Activated naive CD4-positive, alpha-beta T cell (primary cell): ENCODE measurements at places on chromosomes 5 and 9.

GRCh38 chr5:16618138-16618897 is 1.5 kb upstream of the RETREG1 start:
- DNase-seq, result no peak

- DNase-seq, result no peak
Measured at GRCh38 chr9:14213504-14213903, 100.4 kb downstream of the NFIB start.

DNA sequence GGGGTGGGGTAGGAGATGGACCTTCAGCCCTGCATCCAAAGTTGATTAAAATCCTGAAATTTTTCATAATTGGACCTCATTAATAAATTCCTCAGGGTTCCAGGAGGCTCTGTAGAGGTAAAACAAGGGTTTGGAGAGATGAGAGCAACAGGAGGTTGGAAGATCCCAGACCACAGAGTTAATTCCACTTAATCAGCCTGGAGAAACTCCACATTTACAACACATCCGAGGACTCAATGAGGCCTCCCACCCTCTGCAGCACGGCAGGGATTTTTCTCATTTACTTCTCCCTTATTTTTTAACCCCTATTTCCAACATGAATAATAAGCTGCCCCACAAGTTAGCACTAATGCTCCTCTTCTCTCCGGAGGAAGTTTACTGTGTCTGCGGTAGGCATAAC is 165.0 kb upstream of the MAP3K1 start:
- DNase-seq, result no peak

GRCh38 chr9:127445851-127446712 is 5.1 kb downstream of the RPL12 start:
- DNase-seq, result no peak

DNA sequence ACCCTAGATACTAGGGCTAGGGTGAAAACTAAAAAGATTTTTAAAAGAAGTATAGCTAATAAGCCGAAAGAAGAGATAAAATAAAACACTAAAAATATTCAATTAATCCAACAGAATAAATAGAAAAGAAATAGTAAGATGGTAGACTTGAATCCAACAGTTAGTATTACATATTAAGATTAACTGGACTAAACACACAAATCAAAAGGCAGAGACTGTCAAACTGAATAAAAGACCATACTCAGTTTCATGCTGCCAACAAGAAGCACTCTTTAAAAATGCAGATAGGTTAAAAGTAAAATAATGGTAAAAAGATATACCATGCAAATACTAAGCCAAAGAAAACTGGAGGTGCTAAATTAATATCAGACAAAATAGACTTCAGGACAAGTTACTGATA is 65.0 kb downstream of the TTLL11 start:
- DNase-seq, result no peak

- DNase-seq, result no peak
Measured at GRCh38 chr9:110142868-110143481, 65.0 kb downstream of the C9orf152 start.

DNA sequence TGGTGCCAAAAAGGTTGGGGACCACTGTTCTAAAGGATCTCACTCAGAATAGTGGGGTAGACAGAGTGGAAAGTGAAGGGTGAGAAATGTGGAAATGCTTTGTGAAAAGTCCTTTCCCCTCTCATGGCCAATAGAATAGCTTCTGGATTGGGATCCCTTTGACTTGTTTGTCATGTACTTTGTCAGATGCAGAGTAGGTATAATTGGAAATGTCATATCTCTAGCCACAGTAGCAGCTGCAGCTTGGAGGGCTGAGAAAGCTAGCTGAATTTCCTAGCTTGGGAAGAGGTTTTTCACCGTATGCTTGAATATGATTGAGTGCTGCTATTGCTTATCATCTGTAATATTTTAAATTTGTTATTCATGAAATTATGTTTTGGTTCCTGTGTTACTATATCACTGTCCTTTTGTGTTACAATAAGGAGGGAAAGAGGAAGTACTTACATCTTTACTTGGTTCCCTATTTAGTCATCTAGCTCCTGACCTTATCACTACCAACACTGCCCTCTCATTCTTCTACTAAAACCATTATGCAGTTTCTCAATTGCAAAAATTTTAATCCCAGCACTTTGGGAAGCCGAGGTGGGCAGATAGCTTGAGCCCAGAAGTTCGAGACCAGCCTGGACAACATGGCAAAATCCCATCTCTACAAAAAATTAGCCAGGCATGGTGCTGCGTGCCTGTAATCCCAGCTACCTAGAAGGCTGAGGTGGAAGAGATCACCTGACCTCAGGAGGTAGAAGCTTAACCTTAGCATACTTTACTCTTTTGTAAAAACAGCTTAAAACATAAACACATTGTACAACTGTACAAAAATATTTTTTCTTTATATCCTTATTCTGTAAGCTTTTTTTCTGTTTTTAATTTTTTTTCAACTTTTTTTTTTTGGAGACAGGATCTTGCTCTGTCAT is 12.4 kb downstream of the SLC30A5 start:
- no peak for DNase-seq

DNA sequence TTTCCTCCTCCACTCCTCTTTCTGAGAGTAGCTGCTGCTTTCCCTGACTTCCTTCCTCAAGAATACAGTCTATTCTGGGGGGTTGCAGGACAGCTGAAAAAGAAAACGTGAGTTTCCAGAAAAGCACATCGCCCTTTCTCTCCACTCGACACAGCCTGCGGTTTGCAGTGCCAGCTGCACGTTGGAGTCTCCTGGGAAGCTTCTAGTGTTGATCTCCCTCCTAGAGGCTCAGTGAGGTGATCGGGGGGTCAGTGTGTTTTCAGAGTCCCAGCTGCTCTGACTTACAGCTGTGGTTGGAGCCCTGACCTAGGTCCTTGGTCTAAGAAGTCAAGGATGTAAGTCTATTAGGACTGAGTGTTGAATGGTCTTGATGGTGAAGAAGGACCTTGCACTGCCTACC is 25.0 kb upstream of the SUSD3 start:
- DNase-seq, result no peak

DNA sequence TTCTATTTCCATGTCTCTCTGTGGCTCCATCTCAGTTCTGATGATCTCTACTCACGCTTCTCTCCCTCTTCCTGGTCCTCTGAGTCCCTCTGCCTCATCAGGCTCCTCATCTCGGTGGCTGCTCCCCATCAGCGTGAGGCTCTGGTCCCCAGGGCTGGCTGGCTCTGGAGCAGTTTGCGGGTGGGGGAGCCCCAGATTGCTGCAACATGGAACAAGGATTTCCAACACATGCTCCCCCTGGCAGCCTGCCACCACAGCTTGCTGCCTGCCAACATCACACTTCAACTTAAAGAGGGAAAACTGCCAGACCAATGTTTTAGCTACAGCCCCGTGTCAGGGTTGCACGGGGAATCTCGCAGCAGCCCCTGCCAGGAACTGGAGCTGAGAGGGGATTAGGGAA is 77.2 kb upstream of the NEK6 start:
- DNase-seq, result no peak

DNA sequence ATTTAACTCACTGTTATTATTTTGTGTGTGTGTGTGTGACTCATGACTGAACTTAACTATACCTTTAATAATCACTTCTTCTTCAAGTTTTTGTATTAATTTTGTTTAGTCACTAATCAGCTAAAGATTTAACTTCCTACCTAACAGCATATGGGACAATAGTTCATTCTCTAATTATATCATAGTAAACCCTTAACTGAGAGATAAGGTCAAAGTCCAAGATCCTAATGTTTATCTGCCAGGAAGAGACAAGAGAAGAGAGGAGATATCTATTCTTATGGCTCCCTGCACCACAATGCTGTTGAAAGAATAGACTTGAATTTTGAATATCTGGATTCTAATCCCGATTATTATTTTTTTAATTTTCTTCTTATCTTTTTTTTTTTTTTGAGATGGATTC is 28.1 kb downstream of the FREM1 start:
- DNase-seq, result no peak
